ENCODE measurements at places on chromosomes 1 and 21.

DNA sequence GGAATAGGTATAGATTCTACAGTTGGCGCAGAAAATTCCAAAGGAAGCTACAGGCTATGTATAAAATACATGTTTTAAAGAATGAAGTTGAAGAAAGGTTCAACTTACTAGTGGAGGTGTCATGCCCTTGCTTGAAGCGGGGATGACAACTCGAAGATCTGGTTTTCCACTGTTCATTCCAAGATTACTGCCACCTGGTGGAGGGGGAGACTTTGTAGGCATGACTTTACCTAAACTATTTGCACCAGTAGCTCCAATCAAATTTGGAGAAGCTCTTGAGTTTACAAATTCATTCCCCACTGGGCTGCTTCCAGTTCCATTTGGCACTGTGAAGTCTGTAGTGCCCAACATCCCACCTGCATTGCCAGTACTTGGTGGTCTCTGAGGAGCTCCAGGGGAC, 81.7 kb downstream of the AXDND1 start:
- peak; percentile 13 for DNase-seq

- DNase-seq, result no peak
Observed at GRCh38 chr1:101004061-101004460, 21.5 kb downstream of the DPH5 start.

DNA sequence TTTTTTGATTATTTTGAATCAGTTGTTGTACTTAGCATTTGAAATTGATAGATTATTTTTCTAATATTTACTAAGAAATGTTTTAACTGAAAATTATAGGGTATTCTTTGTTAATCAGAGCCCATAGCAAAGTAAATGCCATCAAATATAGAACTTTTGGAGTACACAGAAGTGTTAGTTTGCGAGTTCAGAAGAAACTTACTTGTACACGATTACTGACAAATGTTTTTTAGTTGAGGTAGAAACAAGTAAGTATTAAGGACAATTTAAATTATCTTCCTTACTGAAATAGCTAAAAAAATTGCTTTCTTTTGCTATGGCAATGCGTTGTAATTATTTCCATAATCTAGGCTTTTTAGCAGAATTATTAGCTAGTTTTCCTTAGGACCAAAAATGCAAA, 692.2 kb downstream of the USP25 start:
- no peak for DNase-seq

DNA sequence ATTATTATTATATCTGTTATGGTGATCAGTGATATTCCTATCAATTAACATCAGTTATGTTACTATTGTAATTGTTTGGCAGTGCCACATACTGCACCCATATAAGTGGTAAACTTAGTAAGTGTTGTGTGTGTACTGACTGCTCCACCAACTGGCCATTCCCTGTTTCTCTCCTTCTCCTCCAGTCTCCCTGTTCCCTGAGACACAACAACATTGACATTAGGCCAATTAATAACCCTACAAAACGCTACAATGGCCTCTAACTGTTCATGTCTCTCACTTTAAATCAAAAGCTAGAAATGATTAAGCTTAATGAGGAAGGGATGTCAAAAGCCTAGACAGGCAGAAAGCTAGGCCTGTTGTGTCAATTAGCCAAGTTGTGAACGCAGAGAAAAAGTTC, 6.6 kb upstream of the THRAP3 start:
- no peak for DNase-seq

DNA sequence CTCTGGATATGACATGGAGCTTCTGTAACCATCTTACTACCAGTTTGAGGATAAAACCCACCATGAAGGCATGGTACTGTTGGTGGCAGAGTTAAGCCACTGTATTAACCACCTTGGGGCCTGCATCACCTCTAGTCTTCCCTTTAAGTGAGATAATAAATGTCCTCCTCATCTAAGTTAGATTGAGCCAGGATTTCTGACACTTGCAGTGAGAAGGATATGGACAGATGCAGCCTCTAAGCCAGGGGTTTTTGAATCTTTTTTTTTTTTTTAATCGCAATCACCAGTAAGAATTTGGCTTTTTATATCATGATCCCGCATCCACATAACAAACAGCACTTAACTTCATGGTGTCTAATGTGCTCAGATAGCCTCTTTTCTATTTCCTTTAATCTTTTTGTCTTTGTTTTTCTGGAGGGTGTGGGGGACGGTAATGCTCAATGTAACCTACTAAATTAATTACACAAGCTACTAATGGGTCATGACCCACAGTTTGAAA, 42.2 kb downstream of the ATP1A1 start:
- DNase-seq, result no peak

DNA sequence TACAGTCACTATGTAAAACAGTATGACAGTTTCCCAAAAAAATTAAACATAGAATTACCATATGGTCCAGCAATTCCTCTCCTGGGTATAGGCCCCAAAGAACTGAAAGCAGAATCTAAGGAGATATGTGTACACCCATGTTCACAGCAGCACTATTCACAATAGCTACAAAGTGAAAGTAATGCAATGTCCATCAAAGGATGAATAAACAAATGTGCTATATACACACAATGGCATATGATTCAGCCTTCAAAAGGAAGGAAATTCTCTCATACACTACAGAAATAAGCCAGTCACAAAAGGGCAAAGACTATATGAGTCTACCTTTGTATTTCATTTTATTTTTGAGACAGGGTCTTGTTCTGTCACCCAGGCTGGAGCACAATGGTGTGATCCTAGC, 120.4 kb downstream of the TOMM20 start:
- DNase-seq, result no peak

DNA sequence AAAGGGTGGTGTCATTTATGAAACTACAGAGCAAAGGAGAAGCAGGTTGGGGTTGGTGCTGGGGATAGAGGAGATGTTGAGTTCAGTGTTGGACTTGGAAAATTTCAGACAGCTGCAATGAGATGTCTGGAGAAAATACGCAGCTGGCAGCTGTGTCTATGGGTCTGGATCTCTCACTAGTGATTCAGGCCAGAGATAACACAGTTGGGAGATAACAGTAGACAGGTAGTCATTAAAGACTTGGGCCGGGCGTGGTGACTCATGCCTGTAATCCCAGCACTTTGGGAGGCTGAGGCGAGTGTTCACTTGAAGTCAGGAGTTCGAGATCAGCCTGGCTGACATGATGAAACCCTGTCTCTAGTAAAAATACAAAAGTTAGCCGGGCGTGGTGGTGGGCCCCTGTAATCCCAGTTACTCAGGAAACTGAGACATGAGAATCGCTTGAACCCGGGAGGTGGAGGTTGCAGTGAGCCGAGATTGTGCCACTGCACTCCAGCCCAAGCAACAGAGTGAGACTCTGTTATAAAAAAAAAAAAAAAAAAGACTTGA, 2.5 kb upstream of the TFAP2E start:
- no peak for DNase-seq

GRCh38 chr1:35524106-35524505, 33.1 kb downstream of the KIAA0319L start:
- no peak for DNase-seq

Measured in activated CD4-positive, alpha-beta T cell treated with anti-CD3 and anti-CD28 coated beads, Interleukin-2, Interleukin-6, amounts not matched to agents 100 ng/mL and 50 ng/mL, durations not matched to agents 16 hours and 8 hours (primary cell).